Fibroblast of villous mesenchyme (primary cell): ENCODE measurements at places on chromosomes 3 and 15.
A peak's percentile ranks its signal among the peaks of the same experiment; 100 is the strongest.

DNA sequence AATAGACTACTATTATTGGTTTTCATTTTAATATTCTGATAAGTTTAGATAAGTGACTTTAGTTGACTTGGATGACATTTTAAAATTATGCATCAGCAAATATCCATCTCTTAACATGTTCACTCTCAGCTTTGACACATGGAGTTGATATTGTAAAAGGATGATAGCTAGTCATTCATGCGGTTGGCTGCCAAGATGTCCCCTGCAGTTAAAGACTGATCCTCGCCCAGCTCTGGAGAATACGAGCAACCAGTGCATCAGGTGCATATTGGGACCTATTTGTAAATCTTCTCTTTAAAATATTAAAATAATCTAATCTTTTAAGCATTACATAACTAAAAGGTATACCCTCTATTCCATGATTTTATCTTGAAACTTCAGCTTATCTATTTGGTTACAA lies 41.9 kb downstream of the EPHB1 start:
- DNase-seq = no peak

DNA sequence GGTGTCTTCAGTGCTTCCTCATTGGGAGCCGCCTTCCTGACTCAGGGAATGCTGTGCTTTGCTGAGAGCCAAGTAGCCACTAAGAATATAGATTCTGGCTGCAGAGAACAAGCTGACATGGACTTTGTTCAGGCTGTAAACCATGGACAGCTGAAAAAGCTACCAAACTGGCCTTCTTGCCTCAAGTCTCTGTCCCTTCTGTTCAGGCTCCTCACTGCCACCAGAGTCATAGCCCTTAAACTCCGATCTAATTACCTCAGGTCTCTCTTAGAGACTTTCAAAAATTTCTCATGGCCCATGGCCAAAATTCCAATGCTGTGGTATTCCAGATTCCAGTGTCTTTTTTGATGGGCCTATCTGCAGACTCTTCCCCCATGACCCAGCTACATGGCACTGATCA lies 19.4 kb upstream of the PTX3 start:
- no peak for DNase-seq

DNA sequence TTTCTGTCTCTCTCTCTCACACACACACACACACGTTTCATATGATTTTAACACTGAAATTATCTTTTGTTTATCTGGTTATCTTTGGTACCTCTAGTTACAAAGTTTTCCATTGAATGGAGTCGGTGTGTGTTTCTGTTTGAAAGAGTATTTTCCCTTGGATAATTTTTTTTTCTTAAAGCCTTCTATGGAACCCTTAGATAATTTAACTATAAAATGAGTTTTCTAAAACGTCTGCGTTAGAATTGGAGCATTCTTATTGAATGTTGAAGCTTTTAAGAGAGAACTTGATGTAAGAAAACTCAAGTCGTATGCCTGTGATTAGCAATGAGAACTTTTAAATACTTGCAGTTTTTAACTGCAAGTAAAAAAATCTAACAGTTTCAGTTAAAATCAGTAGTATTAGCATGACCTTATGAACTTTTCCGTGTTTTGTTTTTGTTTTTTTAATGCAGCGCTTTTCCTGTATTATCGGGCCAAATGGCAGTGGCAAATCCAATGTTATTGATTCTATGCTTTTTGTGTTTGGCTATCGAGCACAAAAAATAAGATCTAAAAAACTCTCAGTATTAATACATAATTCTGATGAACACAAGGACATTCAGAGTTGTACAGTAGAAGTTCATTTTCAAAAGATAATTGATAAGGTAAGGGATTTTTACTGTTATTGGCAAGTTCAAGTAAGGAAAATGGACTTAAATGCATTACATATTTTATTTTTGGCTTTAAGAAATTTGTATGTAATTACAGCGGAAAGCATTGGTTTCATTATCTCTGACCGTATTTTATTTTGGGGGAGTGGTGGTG lies 3.0 kb downstream of the SMC4 start:
- peak; percentile 26 for DNase-seq

GRCh38 chr3:188972310-188972709 lies 199.5 kb upstream of the TPRG1 start:
- no peak for DNase-seq

GRCh38 chr3:65356331-65357248 lies 668.8 kb upstream of the ADAMTS9 start:
- DNase-seq = peak; percentile 27

DNA sequence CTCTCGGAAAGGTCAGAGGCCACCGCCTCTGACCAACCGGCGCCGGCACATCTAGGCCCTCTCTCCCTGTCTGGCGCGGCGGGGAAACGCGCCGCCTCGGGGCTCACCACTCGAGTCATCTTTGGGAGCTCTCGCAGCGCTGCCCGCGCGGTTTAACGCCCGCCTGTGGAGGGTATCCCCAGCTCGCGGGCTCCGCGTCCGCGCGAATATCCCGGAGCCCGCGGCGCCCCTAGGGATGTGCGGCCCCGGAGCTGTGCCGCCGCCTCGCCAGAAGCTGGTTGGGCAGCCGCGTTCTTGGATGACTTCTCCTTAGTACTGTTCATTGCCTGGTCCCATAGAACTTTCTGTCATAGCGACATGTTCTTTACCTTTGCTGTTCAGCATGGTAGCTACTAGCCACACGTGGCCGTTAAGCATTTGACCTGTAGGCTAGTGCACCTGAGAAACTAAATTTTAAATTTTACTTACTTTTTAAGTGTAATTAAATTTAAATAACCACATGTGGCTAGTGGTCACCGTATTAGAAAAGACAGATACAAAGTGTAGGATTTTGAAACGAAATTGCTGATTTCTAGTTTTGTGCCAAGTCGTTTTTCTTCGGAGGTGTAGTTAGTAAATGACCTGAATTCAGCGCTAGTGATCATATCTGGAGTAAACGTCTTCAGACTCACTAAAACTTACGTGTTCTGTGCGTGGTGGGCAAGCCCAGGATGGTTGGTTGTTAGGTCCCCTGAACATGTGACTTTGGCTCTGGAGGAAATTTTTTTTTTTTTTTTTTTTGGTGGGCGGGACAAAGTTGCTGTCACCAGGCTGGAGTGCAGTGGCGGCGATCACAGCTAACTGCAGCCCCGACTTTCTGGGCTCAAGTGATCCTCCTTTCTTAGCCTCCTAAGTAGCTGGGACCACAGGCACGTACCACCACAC lies 835 bp downstream of the ARIH2 start:
- peak; percentile 59 for DNase-seq

GRCh38 chr15:34206011-34206410 lies 3.9 kb downstream of the KATNBL1 start:
- no peak for DNase-seq

GRCh38 chr3:63067999-63068645 lies 192.9 kb upstream of the CADPS start:
- peak; percentile 42 for DNase-seq

DNA sequence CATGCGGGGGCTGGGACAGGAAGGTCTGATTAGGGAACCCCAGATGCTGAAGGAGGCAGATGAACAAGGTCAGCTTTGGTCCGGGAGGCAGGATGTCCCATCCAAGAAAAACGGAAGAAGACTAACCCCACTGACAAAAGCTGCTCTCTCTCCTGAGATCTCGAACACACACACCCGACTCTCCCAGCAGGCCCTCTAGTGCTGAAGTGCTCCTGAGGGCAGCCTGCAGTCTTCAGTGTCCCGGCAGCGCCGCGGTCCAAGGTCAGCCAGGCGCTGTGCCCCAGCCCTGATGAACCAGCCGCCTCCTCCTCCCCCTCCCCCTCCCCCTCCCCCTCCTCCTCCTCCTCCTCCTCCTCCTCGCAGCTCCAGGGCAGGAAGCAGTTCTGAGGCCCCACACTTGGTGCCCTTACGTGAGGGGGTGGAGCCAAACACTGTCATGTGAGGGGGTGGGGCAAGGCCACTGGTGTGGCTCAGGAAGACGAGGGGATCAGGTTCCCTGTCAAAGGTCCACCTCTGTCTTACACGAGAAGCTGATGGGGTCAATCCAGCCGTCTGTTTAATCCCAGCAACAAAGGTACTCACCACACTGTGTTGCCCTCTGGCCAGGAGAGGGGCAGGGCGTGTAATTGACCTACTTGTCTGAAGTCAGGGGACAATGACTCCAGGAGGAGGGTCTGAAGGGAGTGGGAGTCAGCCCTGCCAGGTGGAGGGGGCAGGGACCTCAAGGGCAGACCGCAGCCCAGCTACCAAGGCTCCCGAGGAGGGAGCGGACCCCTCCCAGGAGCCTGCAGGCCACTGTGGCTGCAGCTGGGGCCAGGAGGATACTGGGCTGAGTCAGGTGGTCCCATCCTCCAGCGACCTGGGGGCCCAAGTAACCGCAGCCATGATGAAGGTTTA lies 34.3 kb downstream of the PRR23E start:
- no peak for DNase-seq

DNA sequence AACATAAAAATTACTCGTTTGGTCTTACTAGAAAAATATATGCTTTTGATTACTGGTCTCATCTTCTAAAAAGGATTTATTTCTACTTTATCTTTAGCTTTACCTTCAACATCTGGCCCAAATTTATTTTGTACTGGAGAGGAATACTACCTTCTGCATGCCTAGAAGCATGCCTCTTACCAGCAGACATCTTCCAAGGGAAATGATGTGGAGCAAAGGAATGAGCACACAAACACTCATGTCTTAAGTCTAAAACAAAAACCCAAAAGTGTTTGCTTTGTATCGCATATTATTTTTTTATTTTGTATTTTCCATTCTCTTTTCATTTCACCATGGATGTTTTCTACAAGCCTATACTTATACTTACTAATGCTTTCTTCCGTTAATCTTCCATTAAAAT lies 304.6 kb upstream of the KCNMB2 start:
- no peak for DNase-seq

DNA sequence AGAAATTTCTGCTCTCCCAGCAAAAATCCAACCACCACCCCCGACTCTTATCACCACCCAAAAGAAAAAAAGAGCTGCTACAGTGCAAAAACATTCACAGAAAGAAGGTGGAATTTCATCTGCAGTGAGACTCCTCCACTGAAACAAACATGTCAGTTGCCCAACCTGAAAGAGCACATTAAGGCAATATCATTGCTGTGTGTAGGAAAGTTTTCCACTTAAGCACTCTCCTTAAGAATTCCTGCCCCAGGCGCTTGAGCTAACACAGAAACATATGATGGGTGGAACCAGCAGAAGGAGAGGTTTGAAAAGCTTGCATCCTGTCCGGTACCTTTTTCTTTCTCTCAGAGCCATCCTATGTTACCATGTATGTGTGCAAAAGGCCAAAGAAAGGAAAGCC lies 200.8 kb upstream of the GADL1 start:
- no peak for DNase-seq

DNA sequence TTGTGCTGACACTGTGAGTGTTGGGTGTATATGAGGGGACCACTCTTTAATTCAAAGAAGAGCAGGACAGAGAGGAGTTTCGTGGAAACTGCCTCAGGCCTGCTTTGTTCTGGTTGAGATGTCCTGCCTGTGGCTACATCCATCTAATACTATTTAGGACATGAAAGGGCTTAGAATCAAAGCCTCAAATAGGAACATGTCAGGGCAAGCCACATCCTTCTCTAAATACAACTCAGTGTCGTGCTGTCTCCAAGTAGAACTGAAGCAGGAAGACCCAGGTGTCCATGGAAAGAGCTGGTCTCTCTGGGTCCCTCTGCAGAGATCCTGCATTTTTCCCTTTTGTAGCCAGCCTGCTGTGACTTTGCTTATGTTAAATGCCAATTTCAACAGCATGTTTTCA lies 156.2 kb upstream of the UMPS start:
- DNase-seq = no peak

DNA sequence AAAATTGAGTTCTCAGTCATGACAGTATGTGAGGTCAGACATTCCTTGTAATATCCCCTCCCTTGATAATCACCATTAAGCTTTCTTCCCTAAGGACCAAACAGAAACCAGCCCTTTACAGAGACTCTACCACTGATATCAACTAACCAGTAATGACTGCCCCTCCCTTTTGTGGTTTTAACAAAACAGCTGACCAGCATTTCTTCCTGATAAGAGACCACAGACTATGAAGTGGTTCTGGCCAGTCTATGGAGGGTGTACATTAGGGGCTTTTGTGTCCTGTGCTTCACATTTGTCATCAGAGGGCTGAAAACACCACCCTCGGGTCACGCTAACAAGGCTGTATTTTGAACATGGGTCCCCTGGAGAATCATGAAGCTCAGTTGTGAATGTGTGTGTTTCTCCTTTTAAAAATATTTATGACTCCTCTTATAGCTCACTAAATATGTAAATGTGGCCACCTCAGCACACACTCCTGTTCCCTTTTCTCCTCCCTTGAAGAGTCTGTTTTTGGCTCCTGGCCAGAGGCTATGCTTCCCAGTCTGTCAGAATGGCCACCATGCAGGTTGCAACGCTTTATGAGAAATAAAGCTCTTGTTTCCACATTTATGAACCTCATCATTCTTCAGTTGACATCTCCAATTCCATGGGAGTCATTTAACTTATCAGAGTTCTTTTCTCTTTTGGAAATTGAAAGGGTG lies 239.3 kb downstream of the CPNE4 start:
- peak; percentile 65 for DNase-seq

GRCh38 chr3:146972726-146973125 lies 367.6 kb upstream of the PLSCR5 start:
- DNase-seq = peak; percentile 3
